ENCODE measurements at places on chromosomes 16 and 17.

DNA sequence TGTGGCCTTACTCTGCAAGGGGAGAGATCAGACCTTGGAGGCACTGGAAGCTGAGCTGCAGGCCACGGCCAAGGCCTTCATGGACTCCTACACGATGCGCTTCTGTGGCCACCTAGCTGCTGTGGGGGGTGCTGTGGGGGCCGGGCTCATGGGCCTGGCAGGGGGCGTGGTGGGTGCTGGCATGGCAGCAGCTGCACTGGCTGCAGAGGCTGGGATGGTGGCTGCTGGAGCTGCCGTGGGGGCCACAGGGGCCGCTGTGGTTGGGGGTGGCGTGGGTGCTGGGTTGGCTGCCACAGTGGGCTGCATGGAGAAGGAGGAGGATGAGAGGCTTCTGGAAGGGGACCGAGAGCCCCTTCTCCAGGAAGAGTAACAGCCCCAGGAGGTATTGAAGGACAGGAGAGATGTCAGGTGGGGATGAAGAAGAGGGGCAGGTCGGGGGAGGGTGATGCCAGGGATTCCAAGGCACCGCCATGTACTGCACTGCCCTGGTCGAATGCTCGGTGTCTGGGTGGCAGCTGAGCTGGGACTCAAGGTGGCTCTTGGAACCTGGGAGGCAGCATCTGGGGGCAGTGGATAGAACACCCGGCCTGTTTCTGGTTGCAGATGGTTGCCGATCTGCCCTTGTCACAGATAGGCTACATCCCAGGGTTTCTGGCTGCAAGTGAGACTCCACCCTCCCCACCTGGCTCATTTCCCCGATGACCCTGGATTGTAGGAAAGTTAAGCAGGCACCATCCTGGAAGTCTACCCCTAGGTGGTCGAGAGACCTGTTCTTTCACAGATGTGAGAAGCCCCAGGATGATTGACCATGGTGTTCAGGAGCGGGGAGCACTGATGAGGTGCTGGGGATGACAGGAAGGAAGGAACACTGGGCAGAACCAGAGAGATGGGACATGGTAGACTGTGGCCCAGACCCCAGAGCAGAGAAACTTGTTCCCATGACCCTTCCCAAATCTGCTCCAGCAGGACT lies 5.1 kb downstream of the RNF112 start:
- peak; percentile 67 for DNase-seq

- no peak for DNase-seq
Measured at GRCh38 chr17:63289931-63290330, 156.2 kb downstream of the CYB561 start.

DNA sequence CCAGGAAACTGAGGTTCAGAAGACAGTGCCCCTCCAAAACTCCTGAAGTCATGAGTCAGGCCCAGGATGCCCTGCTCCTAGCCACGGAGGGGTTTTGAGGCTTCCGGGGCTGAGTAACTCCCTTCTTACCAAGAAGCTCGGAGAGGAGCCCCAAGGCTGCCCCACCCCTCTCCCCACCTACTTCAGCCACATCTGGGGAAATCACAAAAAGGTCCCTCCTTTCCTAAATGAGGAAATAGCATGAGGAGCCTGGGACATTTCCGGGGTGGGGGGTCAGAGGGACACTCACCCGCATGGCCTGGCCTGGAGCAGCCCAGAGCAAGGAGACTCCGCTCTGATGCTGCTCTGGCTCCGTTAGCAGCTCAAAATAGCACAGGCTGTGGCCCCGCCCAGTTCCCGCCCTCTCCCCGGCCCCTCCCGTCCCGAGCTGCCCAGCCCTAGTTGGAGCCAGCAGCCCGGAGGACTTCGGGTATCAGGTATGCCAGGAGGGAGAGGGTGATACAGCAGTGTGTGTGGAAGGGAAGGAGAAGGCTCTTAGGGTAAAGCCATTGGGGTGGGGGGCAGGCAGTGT lies 40.1 kb downstream of the MYO18A start:
- DNase-seq: no peak

DNA sequence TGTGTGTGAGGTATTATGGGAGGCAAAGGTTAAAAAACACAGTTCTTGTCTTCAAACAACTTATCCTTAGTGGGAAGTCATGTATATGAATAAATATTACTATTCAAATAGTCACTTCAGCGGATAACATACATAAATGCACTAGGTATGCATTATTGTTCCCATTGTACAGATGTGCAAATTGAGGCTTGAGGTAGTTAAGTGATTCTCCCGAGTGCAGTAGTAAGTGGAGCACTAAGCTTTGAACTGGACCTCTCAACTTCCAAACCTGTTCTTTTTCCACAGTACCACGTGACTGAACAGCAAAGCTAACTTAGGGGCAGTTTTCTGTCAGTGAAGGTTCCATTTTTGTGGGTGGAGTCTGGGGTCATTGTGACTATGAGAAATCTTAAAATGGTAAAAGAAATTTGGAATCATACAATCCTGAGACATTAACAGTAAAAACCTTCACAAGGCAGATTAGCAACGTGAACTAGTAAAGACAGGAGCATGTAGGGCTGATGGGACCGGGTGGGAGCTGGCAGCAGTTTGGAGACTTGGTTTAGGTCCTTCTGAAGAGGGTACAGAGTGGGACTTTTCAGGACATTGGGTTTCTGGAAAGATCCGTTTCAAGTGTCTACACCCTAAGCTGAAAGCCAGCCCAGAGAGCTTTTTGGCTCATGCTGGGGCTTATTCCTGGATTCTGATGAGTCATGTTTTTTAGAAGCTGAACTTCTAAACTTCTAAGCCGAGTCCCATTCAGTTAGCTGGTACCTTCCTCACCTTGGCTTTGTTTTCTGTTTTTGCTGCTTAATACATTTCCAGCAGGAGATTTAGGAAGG lies 204.9 kb downstream of the PRKCA start:
- DNase-seq: no peak

Measured in mesenteric fat pad (tissue), 1 donor.